ENCODE measurements at places on chromosomes 13 and 19.

DNA sequence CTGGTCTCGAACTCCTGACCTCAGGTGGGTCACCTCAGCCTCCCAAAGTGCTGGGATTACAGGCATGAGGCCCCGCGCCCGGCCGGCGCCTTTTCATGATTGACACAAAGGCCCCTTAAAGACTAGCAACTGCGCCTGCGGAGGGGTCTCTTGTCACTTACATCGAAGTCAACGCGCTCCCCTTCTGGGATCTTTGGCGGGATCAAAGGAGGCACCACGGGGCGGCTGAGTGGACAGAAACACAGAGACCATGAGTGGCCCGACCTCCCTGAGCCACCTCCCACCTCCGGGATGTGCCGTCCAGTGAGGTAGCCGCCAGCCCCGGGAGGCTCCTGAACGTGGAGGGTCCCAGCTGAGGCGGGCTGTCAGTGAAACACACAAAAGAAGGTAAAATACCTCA is 7.3 kb downstream of the TNNT1 start:
- DNase-seq = no peak

DNA sequence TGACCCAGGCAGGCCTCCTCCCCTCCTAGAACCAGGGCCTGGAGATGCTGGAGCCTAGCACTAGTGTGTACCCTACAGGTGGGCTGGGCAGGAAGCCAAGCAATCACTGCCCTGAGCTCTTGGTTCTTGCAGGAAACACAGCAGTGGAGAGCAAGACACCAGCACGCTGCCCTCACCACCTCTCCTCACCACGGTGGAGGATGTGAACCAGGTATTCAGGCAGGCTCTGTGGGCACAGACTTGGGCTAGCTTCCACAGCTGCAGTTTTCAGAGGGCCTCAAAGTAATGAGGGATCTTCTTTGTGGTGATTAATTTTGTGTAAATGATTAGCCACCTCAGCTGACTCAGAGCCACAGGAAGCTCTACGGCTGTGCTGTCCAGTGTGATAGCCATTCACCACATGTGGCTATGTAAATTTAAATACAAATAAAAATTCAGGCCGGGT is 13.6 kb upstream of the GPI start:
- DNase-seq = no peak

- no peak for DNase-seq
Observed at GRCh38 chr13:34620862-34621261, 321.2 kb upstream of the NBEA start.

- DNase-seq = no peak
Observed at GRCh38 chr13:36680913-36681312, 7.1 kb downstream of the SERTM1 start.

DNA sequence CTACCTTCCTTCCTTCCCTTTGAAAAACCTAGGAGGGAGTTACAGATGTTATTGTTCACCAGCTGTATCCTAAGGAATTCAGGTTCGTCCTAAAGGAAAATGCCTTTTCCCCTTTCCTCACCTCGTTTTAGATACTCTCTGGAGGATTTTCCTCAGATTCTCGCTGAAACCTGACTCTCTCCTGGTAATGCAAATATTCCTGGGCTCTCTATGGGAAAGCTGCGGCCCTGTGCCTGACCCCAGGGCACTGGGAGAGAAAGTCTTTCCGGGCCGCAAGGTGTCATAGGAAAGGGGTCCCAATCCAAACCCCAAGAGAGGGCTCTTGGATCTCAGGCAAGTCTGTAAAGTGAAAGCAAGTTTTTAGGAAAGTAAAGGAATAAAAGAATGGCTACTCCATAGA is 13.1 kb upstream of the OR1M1 start:
- no peak for DNase-seq

DNA sequence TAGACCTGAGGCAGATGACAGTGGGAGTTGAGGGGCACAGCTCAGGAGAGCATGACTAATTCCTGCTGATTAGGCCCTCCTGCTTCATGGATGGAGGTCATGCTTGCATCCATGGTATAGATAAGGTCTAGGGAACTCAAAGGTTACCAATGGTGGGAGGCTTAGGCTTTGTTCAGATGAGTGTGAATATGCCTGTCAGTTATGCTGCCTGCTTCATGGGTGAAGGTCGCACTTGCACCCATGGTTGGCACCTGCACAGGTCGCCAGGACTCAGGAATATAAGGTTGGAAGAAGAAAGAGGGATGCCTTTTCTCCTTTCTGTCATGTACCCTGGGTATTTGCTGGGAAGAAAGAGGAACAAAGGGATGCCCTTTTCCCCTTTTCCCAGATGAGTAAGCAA is 53.4 kb upstream of the GJB6 start:
- DNase-seq = no peak

- no peak for DNase-seq
Observed at GRCh38 chr19:18737337-18737953, 53.7 kb downstream of the COMP start.

DNA sequence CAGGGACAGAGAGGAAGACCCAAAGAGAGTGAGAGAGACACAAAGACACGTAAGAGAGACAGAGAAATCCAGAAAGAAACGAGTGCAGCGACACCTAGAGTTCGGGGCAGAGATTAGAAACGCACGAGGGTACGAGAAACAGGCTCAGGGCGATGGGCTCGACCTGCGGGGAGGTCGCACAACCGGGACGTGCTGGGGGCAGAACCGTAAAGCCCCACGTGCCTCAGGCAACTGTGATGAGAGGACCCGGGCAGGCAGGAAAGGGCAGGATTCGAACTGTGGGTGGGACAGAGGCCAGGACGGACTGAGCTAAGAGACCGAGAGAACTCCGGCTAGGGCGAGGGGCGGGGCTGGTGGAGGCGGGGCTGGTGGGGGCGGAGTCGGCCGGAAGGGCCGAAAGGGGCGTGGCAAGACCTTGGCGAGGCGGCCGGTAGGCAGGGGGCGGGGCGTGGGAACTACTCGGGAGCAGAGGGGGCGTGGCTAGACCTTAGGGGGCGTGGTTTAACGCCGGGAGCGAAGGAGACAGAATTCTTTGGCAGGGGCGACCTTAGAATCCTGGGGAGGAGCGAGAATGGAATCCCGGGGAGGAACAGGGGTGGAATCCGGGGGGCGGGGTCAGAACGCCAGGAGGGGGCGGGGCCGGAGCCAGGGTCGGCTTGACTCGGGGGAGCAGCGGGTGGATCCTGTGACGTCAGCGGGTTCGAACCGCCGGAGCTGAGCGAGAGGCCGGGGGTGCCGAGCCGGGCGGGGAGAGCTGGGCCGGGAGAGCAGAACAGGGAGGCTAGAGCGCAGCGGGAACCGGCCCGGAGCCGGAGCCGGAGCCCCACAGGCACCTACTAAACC is at the start of gene NECTIN2:
Gene NECTIN2 (plus strand): TSS at position 686 of the 843 bp plus-strand sequence. CDS start 229 bp downstream, outside the sequence.
- peak; percentile 74 for DNase-seq
